ENCODE measurements at places on chromosomes 1 and 21.
A peak's percentile ranks its signal among the peaks of the same experiment; 100 is the strongest.

- no peak for DNase-seq
Measured at GRCh38 chr1:184462155-184462554, 75.3 kb downstream of the C1orf21 start.

DNA sequence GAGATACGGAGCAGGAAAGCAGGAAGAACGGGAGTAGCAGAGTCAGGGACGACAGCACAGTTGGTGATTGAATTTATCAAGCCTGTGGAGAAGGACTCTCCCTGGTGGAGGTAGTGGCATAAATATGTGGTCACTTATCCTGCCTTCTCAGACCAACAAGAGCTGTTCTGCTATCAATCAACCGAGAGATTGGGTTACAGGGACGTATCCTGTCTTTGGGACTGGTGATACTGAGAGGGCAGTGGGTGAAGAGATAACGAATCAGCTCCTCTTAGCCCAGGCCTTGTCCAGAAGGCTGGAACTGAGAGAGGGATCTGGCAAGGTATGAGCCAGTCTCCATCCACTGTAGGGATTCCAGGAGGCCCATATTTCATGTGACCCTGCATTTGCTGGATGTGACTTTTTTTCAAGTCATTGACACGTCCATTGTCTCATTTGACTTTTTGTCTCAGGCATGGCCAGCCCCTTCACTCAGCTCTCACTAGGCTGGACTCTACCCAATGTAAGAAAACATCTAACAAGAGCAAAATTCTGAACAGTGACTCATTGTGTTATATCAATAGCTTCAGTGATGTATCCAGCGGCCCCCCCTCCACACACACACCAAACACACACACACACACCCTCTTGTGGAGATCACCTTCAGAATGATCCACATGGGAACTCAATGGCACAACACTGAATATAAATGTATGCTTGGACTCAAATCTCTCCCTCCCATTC is 11.3 kb downstream of the C1orf116 start:
- peak; percentile 60 for DNase-seq

DNA sequence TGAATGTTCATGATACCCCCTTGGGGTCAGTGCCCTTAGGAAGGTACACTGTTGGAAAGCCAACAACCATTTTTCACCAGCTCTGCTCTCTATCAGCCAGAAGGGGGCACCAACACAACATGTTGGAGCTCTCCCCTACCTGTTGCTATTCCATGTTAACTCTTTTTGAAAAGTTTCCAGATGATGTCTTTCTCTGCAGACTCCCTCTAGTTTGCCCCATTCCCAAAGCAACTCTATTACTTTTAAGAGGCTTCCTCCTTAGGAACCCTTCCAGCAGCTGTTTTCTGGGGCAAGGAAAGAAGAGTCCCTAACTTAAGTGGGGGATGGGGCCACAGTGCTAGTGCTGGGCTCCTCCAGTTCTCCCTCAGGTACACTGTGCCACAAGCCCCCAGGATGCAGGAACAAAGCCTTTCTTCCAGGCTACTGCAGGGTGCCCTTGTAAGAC is 22.9 kb upstream of the NDC1 start:
- DNase-seq, result peak; percentile 68

DNA sequence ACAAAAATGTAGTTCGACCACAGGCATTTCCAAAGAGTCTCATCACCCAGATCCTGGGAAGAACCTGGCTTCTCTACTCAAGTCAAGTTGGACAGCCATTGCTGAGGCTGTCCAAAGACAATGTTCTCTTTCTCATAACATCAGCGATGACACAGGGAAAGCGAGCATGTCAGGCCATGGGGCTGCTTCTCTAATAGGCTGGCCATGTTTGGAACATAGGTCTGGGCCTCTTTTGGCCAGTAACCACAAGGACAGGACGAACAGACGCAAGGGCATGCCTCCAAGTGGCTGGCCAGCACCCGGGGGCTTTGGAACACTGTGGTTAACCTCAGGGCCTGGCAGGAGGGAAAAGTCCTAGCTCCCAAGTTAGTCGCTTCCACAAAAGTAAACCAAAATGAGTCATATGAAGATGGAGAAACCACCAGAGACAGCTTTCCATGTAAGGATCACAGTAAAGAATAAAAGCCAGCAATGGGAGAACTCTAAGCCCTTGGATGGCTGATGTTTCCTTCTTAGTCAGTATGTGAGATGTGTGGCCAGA is 80.6 kb upstream of the SLC44A3 start:
- no peak for DNase-seq

DNA sequence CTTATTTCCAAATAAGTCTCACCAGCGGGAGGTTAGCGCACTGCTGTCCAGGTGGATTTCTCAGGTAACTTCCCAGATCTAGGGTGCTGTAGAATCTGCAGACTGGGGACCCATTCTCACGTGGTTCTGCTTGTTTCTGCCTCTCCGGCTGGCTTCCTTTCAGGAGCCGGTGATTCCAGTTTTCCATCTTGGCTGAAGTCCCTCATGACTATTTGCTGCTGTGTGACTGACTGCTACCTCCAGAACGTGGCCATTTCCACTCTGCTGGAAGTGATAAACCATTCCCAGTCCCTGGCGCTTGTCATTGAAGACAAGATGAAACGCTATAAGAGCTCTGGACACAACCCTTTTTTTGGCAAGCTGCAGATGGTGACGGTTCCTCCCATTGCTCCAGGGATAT is 76.0 kb downstream of the DOP1B start:
- no peak for DNase-seq

GRCh38 chr21:31162827-31163226 is 124.6 kb upstream of the KRTAP19-8 start:
- DNase-seq, result no peak

DNA sequence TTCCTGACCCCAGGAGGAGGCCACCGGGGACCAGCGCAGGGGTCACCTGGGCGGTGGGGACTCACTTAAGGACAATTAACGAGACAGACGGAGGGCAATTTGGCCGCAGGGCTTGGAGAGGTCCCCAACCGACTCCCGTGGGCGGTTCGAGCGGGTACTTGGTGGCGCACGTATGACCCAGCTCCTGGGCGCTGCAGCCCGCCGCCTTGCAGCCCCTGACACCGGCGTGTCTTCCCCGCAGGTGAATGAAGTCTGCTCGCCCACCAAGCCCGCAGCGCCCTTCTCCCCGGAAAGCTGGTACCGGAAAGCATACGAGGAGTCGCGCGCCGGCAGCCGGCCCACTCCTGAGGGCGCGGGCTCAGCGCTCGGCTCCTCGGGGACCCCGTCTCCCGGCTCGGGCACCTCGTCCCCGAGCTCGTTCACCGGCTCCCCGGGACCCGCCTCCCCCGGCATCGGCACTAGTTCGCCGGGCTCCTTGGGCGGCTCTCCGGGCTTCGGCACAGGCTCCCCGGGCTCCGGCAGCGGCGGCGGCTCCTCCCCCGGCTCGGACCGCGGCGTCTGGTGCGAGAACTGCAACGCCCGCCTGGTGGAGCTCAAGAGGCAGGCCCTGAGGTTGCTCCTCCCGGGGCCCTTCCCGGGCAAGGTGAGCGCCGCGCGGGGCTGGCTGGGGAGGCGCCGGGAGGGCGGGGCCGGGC is 1.4 kb downstream of the KIF26B start:
- peak; percentile 5 for DNase-seq

Measured in hematopoietic multipotent progenitor cell treated with erythropoietin and hydrocortisone succinate and interleukin-3 and kit ligand, for 15 days (in vitro differentiated cells).